ENCODE measurements at places on chromosomes 5 and 9.

GRCh38 chr9:95157481-95158151 is 159.9 kb downstream of the FANCC start:
- DNase-seq, result no peak

DNA sequence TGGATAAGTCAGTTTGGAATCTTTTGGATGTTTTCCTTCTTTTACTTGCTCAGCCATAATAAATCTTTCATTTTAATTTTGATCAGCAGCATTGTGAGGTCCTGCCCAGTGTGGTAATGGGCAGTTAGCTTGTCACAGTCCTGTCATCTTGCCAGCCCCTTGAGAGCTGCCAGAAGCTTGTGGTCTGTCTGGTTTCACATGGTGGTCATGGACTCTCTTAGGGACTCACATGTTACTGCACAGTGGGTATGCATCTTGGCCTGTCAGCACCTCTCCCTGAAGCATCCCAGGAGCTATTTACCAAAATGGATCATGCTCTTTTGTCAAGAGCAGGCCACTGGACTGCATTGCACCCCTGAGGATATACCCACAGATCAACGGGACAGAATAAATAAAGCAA is 60.3 kb downstream of the DAPK1 start:
- no peak for DNase-seq

- peak; percentile 72 for DNase-seq
Observed at GRCh38 chr5:149852641-149853330, 91.8 kb downstream of the PDE6A start.

DNA sequence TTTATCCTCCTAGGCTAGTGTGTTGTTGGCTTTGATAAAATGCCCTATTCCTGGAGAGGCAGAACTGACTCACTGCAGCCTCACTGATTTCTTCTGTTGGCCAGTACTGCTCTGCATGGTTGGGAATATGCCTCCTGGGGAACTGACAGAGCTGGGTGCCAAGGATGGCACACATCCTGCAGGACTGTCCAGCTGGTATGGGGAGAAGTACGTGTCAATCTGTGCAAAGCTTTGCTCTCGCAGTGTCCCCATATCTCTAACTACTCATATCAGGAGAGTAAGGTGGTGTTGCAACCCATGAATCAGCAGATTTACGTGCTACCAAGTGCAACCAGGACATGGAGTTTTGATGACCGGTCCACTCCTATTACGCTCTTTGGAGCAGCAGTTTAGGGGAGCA is 74.7 kb downstream of the TEK start:
- DNase-seq, result no peak

- no peak for DNase-seq
Observed at GRCh38 chr9:5908918-5909317, 18.2 kb downstream of the MLANA start.

DNA sequence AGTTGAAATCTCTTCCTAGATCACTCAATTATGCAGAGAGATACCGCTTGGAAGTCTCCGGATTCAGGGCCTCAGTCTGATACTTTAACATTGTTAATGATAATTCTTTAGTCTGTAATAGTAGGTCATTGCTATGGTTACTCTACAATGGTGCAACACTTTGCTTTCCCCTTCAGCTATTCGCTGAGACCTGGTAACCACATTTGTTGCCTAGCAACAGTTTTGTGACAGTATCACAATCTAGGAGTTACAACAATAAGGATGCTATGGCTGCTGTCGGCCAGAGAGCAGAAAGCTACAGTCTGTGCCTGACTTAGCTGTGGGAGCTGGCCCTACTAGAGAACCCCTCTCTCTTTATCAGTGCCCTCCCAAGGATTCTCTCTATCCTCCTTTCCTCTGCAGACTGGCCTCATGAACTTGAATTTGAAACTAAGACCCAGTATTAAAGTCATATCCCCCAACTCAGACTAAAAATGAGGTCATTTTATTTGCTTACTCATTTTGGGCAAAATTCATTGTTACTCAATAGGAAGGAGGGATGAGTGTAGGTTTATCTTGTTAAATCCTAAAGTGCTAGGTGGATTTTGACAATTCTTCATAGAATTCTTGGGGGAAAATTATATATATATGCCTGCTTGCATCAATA is 39.3 kb downstream of the NR2F1 start:
- DNase-seq, result no peak

DNA sequence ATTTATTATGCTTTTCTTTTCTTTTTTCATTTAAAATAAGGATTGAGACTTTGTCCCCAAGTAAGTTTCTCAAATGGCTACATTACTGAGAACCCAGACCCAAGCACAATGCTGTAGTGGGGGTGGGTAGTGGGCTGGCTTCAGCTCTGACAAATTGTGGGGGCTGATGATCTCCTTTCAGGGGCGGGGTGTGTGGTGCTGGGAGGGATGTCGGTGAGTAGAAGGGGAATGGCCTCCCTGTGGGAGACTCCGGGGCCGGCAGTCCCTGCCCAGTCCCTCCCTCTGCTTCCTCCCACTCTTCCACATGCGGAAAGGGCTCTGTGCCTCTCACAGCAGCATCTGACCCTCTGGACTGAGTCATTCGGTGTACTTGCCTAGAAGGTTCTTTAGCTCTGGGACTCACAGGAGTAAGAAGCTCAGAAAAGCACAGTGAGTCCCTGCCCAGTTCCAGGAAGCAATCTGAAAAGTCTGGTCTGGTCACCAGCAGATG is 14.3 kb downstream of the CD180 start:
- no peak for DNase-seq

DNA sequence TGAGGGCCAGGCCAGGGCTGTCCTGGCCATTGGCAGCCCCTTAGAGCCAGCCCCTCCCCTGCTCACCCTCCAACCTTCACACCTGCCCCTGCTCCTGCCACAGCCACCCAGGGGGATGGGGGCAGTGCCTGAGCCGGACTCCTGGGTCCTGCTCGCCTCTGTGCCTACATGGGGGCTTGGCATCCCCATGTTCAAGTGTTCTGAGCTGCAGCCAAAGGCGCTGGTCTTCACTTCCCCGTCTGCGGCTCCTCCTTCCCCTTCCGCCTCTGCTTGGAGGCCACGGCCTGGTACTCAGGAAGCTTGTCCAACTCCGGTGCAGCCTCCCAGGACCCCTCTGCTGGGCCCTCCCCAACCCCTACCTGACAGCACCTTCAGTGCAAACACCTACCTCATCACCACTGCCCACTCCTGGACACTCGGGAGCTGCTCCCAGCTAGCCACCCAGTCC is 2.3 kb upstream of the DNLZ start:
- no peak for DNase-seq

- DNase-seq, result no peak
Observed at GRCh38 chr9:69571032-69571431, 101.1 kb downstream of the APBA1 start.

DNA sequence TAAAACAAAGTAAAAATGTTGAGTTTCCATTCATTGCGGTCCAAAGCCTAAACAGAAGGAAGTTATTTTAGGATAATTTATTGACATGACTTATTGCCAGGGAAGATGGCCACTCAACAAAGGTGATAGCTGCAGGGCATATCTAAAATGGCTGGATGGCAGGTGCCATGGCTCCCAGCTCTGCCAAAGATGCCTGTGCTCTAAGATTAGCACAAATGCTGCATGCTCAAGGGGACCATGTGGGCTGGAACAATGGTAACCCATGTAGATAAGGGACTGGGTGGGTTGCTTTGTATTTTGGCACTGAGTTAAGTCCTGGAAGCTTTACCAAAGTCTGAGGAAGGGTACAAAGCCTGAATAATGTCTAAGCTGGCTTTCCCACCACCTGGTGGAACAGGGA is 95.5 kb upstream of the IFNK start:
- no peak for DNase-seq

- no peak for DNase-seq
Observed at GRCh38 chr9:135591506-135592330, 30.2 kb downstream of the PAEP start.

- DNase-seq, result no peak
Observed at GRCh38 chr9:87336914-87337333, 160.7 kb upstream of the DAPK1 start.

- no peak for DNase-seq
Observed at GRCh38 chr5:142803428-142804125, 33.4 kb downstream of the ARHGAP26 start.

DNA sequence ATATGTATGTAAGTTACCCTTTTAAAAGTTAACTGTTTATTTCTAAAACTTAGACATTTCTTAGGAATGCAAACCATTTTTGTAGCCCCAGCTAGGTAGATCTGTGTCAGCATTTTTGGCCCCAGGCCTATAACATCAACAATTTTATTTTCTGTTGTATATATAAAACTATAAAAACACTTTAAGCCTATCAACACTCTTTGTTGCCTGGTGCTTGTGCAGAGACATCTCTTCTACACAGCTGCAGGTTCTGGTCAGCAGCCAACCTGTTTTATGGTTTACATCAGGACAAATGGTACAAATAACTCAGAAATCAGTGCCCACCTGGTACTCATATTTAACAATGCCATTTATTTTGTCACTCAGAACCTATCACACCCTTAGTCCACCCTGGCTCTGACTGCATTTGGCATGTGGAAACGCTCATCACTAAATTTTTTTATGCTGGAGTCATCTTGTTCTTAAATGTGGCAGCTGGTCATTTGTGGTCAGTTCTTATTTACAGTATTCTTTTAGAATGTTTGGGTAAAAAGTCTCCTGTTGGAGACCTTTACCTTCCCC is 173.4 kb downstream of the DNAH5 start:
- no peak for DNase-seq
